ENCODE measurements at places on chromosomes 16 and 17.

DNA sequence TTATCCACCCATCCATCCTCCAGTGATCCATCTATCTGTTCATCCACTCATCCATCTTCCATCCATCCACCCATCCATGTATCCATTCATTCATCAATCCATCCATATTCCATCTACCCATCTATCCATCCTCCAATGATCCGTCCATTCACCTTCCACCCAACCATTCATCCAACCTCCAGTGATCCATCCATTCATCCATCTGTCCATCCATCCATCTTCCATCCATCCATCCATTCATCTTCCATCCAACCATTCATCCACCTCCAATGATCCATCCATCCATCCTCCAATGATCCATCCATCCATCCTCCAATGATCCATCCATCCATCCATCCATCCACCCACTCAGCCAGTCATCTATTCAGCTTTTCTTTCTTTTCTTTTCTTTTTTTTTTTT, 156.5 kb upstream of the WSCD1 start:
- no peak for DNase-seq

DNA sequence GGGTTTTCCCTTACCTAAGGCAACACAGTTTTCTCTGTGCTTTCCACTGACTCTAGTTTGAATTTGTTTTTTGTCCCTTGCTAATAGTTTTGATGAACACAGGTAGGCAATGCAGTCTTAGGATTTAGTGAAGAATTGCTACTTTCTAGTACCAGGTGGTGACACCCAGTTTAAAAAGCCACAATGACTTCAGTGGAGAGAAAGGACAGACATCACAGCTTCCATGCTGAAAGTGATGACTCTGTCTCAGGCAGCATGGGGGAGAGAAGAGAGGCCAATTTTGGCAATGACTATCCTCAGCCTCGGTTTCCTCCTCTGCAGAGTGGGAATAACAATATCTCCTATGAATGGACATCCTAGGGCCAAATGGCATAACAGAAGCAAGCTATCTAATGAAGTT, 118.8 kb downstream of the AXIN2 start:
- DNase-seq: no peak

- no peak for DNase-seq
Measured at GRCh38 chr17:72810991-72811508, 281.4 kb downstream of the SLC39A11 start.

DNA sequence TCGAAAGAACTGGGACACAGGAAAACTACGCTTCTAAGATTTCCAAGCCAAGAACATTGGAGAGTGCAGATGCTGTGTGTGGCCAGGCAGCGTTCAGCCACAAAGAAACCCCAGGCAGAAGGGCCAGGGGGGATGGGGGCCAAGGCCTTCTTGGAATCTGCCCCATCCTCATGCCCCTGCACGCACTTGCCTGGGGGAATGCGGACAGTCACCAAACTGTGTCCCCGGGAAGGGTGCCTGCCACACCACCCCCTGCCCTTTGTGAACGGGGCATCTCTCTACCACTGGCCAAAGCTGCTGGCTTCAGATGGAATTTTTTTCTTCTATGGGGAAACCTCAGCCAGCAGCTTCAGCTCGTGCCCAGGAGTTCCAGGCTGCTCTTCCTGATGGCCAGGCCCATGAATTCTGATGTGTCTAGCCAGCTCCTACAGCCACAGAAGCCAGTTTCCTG, 32.0 kb upstream of the DNAH17 start:
- no peak for DNase-seq

GRCh38 chr16:53822936-53823529, 119.1 kb downstream of the FTO start:
- peak; percentile 13 for DNase-seq

- peak; percentile 56 for DNase-seq
Measured at GRCh38 chr17:32909787-32910369, 18.1 kb upstream of the TMEM98 start.

DNA sequence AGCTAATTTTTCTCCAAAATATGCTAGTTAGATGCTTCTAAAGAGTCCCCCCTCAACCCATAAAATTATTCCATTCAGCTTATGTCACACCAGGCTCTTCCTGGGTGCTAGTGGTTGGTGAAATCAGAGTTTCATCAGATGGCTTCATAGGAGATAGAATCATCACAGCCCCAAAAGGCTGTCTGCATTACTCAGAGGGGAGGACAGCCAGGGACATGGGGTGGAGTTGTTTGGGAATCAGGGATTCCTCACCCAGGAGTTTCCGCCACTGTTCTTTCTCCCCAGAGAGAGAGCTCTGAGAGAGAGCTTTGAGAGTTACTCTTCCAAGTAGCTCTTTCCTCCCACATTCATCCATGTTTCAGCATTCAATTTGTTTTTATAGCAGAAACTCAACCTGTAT, 288 bp upstream of the KRT34 start:
- no peak for DNase-seq

GRCh38 chr17:77666881-77667395, 291.6 kb upstream of the TNRC6C start:
- peak; percentile 77 for DNase-seq

DNA sequence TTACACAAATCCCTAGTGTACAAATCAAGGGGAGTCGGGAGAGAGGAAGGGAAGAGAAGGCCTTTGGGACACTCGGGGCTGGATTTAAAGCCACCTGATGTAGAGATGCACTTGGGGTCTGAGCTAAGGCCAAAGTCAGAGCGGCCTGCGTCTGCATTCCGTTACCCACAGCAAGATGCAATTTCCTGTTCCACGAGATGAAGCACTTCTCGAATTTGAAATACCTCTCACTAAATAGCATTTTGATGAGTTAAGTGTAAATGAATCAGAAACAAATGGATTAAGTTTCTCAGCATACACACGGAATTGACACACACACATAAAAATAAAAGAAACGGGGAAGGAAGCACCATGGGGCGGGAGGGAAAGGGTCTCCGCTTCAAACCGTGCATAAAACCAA, 386.0 kb downstream of the SOX9 start:
- DNase-seq: no peak

GRCh38 chr17:31374094-31374447, 17.4 kb upstream of the RAB11FIP4 start:
- DNase-seq: no peak

DNA sequence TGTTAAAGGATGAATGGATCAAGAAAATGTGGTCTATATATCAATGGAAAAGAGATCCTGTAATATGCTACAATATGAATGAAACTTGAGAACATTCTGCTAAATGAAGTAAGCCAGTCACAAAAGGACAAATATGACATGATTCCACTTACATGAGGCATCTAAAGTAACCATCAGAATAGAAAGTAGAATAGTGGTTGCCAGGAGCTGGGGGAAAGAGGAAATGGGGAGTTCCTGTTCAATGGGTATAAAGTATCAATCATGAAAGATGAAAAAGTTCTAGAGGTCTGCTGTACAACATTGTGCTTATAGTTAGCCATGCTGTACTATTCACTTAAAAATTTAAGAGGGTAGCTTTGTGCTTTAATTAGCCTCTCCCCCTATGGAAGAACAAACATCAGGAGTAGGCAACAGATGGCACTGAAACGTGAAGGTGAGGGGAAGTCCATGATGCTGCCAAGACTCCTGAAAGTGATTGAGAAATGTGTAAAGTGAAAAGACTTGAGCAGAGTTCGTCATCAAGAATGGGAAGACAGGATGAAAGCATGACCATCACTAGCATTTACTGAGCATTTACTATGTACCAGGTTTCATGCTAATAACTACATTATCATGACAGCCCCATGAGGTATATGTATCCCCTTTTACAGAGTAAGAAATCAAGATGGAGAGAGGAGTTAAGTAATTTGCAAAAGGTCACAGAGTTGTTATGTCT, 167.2 kb downstream of the CYB561 start:
- no peak for DNase-seq

DNA sequence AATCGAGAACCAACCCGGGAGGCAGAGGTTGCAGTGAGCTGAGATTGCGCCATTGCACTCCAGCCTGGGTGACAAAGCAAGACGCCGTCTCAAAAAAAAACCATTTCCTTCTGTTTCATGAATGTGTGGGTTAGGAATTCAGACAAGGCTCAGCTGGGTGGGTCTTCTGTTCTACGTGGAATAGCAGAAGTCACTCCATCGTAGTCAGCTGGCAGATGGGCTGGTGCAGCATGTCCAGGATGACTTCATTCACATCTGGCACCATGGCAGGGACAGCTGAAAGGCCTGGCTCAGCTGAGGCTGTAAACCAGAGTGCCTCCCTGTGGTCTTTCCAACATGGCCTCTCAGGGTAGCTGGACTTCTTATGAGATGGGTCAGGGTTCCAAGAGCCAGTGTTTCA, 89.0 kb downstream of the C17orf67 start:
- DNase-seq: no peak

All from CD4-positive, alpha-beta T cell treated with Interleukin-4 for 1 hour (primary cell).